Stomach (tissue), 19 donors: ENCODE measurements at places on chromosomes 12 and 14. TPM values are rescaled to one million over a fixed set of nuclear protein-coding genes. Genes with fewer than 3 reads are reported as not detected.

DNA sequence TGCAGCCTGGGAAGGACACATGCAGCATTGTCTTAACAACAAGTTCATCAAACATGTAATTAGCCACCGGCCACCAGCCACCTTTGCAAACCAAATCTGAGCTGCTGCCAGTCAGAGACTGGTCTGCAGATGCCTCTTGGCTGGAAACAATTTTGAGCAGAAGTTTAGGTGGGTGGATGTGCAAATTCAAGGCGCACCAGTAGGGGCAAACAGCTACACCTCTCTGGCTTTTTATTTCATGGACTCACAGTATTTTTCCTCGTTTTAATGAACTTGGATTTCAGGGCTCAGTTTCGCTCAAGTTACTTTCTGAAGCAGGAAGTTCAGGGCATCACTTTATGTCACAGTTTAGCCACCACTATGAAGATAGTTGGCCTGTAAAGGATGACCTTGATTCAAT, 94.3 kb downstream of the OTX2 start:
- DNase-seq: no peak

DNA sequence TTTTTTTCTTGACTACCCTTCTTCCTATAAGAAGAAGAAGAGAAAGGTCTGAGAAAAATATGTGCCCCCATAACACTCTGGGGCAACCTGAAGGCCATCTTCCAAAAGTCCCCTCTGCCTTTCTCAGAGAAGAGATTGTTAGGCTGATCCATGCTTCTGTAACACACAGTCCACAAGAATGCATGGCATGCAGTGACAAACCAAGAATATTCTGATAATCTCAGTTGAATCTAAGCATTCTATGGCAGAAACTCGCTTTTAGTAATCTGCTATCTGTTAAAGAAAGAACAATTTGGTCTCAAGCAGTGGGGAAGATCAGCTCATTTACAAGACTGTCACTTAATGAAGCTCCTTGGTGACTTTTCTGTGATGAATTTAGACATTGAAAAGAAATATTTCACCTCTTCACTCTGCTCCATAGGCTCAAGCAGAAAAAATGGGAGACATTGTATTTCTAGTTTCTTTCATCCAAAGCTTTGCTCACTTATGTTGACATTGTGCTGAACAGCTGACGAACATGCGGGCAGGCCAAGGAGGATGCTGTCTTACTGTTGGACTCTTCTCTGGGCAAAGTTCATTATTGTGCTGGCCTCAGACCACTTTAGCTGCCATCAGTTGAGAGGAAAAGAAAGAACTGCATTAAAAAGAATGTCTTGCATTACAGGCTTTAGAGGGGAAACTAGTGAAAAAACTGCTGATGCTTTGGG, 957.1 kb downstream of the DIO2 start:
- DNase-seq: no peak

DNA sequence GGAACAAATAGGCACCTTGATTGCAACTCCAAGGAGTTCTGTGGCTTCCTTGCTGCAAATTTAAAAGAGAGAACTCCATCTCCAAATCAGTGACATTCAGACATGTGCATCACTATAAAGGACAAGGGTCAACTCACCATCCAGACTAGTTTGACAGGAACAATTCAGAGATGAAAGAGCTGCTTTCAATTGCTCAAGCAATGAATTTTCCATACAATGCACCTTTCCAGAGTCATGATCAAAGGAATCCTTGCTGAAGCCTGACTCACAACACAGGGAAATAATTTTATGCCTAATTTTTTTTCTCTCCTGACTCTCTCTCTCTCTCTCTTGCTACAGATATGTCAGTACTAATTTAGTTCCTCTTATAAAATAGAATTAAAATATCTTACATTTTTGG, 380.5 kb upstream of the GARIN6 start:
- DNase-seq: no peak

Gene ETFBKMT
- total RNA-seq: not detected

Gene PRH2
- total RNA-seq: not detected
